CD4-positive, alpha-beta T cell treated with Interleukin-4 for 4 hours (primary cell): ENCODE measurements at places on chromosomes 4 and X.

DNA sequence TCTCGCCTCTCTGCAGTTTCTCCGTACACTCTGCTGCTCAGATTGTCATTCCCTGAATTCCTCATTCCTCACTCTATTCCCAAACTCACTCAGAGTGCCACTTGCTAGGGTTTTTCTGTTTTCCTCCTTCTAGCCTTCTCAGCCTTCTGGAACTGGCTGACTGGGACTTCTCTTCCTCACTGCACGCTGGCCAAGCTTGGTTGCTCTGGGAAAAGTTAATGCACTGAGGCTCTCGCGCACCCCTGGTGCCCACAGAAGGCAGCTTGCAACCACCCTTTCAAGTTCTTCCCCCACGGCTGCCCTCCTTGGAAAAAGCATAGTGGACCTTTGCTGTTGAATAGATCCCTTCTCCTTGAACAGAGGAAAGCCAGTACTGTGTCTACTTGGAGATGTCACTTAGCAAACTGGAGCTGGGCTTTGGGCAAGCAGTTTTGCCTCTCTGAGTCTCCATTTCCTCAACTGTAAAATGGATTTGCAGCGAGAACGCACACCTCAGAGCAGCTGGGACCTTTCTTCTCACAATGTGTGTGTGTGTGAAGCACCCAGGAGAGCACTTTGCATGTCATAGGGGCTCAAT is 6.0 kb upstream of the CCKAR start:
- DNase-seq: no peak

- DNase-seq: no peak
Observed at GRCh38 chrX:36898301-36898700, 109.9 kb upstream of the FAM47C start.

DNA sequence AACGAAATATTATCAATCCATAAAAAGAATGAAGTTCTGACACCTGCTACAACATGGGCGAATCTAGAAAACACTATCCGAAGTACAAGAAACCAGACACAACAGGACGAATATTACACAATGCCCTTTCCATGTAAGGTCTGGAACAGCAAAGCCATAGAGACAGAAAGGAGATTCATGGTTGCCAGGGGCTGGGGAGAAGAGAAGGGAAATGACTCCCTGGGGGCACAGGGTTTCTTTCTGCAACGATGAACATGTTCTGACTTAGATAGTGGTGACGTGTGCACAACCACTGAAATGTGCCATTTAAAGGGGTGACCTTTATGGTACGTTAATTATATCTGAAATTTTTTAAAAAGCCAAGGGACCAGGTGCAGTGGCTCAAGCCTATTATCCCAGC is 28.3 kb downstream of the GPR143 start:
- no peak for DNase-seq

GRCh38 chr4:3312362-3312761 is 19.5 kb downstream of the RGS12 start:
- no peak for DNase-seq

GRCh38 chr4:92528541-92528940 is 224.8 kb downstream of the GRID2 start:
- DNase-seq: no peak

GRCh38 chrX:122790376-122791095 is 393.5 kb upstream of the GRIA3 start:
- no peak for DNase-seq

DNA sequence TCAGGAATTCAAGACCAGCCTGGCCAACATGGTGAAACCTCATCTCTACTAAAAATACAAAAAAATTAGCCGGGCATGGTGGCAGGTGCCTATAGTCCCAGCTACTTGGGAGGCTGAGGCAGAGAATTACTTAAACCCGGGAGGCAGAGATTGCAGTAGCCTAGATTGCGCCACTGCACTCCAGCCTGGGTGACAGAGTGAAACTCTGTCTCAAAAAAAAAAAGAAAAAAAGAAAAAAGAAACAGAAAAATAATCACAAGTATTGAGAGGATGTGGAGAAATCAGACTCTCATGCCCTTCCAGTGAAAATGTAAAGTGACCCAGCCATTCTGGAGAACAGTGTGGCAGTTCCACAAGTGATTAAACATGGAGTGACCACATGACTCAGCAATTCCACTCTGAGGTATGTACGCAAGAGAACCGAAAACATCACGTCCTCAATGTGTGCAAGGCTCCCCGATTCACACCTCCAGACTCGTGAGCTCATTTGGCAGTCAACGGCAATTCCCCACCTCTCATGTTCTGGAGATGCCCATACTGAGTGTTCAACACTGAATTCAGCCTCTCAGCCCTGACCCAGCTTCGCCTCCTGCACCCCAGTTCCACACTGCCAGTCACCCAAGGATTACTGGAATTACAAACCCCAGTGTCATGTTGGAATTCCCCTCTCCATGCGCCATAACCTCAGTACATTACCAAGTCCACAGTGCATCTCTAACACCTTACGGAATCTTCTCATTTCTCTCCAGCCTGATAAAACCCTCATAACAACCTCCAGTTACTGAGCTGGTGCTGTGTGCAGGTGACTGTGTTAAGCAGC is 21.1 kb downstream of the ACOX3 start:
- DNase-seq: peak; percentile 24

GRCh38 chr4:4857809-4858508 is 1.5 kb upstream of the MSX1 start:
- DNase-seq: no peak

- DNase-seq: no peak
Observed at GRCh38 chr4:52728691-52729240, 22.5 kb downstream of the ERVMER34-1 start.

GRCh38 chrX:19094654-19095053 is 27.6 kb downstream of the ADGRG2 start:
- no peak for DNase-seq

GRCh38 chrX:54237014-54237413 is 54.0 kb upstream of the FAM120C start:
- DNase-seq: no peak

GRCh38 chr4:41069838-41070237 is 144.5 kb downstream of the APBB2 start:
- DNase-seq: no peak

DNA sequence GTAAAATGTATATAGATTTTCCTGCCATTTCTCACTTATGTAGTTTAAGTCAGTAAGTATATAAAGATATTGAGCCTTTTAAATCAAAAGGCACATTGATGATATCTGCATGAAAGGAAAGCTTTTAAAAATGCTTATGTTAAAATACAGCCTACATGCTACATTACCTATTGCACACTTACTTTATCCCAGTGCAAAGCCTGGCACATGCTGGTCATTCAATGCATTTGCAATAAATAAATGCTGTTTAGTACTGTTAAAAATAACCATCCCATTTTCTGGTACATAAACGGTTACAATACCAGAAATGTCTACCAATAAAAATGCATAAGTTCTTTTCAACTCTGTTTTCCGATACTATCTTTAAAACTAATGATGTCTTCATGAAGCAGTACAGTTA is 22.1 kb upstream of the SPATA4 start:
- DNase-seq: no peak

GRCh38 chr4:72761368-72762038 is 192.5 kb upstream of the ADAMTS3 start:
- DNase-seq: no peak

- DNase-seq: no peak
Observed at GRCh38 chr4:7886007-7886973, 53.4 kb downstream of the AFAP1 start.

- DNase-seq: no peak
Observed at GRCh38 chr4:48421101-48421500, 62.0 kb upstream of the SLC10A4 start.

DNA sequence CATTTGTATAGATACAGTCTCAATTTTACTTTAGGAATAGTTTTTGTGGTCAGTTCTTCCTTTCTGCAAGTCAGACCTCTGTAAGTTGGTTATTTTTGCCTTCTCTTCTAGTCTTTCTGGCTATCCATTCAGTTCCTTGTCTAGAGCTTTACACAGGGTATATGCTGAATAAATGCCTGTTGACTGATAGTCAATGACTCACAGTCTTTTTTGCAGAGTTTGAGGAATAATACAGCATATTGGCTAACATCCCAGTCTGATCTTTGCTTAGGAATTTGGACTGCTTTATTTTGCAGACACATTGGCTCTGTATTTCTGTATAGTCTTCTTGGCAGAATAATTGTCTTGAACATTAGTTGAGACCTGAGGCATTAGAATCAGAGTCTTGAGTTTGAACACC is 132.4 kb downstream of the MAGEC1 start:
- DNase-seq: no peak
